ENCODE measurements at places on chromosomes 4 and X.

- DNase-seq = no peak
Observed at GRCh38 chrX:69395306-69395705, 108.8 kb upstream of the NALF2 start.

- no peak for DNase-seq
Observed at GRCh38 chr4:143282211-143282707, 54.4 kb upstream of the GAB1 start.

- DNase-seq = no peak
Observed at GRCh38 chr4:176833400-176834175, 40.9 kb upstream of the VEGFC start.

DNA sequence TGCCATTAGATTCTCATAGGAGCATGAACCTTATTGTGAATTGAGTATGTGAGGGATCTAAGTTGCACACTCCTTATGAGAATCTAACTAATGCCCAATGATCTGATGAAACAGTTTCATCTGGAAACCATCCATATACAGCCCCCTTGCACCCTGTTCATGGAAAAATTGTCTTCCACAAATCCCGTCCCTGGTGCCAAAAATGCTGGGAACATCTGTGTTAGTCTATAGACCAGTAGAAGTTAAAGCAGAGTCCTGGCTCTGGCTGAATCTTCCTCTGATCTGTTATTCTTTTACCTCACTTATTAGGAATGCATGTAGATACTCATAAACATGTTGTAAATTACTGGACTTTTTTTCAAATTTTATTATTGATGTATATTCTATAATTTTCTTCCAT lies 29.2 kb downstream of the SULT1B1 start:
- DNase-seq = no peak

DNA sequence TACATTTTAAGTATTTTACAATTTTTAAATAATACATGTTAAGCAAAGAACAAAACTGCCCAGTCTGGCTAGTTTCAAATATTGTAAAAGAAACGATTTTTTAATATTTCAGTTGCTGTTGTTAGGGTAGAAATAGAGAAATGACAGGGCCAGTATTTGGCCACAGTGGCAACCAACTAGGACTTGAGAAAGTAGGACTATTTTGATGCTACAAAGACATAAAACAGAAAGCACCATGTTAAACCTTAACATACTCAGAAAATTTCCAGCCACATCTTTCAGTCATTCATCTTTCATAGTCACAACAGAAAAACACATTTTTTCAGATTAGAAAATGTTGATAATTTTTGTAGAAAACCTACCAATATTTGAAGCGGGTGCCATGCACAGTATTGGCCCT lies 104.5 kb downstream of the MBNL3 start:
- no peak for DNase-seq

- DNase-seq = no peak
Observed at GRCh38 chr4:183146478-183146877, 47.4 kb downstream of the WWC2 start.

GRCh38 chrX:152465132-152465531 lies 14.0 kb upstream of the GABRA3 start:
- no peak for DNase-seq

DNA sequence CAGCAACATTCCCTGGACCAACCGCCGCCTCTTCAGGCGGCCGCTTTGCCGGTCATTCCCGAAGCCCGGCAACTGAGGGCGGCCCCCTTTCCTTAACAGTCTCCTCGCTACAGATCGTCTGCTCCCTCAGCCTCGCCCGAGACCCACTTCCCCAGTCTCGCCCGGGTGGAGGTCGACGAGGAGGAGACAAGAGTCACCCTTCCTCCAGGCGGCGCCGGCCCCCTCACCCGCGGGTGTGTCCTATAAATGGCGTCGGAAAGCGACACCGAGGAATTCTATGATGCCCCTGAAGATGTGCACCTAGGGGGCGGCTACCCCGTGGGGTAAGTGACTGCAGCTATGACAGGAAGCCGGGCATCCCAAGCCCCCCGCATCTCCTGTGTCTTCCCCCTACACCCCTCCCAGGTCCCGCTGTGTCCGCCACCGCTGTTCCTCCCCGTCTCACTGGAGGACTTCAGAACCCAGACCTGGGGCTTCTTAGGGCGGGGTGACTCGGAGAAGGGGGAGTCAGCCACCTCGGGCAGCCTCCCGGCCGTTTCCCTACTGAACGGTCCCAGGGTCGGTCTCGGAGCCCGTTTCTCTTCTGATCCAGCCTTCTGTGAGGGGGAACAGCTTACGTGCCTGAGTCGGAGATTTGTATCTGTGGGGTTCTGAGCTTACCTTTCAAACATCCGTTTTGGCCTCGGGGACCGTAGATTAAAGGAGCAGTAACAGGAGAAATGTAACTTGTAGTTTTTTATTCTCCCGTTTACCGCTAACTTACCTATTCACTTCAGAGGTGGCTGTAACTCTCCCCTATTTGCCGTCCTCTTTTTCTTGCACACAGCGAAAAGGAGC lies 570 bp downstream of the WDR44 start:
- peak; percentile 15 for DNase-seq

GRCh38 chr4:44791831-44792230 lies 65.5 kb upstream of the GNPDA2 start:
- DNase-seq = no peak

DNA sequence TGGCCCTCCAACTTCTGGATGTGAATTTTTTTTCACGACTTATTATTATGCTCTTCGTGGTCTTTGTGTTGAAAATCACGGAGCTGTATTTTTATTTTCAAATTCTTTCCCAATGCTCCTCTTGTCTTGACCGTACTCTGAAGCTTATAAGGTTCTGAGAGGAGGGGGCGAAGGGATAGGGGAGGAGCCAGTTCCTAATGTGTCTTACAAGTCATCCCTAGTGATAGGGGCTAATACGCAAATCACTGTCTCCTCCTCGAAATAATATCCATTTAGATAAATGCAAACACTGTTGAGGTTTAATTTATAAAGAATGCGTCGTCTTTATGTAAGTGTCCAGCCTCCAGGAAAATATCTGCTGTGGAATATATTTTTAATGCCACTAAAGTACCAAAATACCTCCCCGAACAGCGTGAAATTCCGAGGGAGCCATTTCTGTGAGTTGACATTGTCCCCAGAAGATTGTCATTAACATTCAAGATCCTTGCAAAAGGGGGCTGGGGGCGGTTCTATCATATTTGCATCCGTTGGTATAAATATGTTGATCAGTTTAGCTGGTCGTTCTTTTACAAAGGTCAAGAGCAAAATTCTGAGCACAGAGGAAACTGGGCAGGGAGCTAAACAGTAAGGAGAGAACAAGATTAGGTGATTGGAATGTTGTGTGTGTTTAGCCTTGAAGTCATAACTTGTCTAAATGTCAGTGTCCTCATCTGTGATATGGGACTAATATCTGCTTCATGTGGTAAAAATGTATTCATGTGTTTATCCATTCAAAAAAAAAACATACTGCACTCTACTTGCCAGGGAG lies 3.7 kb upstream of the FAT1 start:
- DNase-seq = no peak

GRCh38 chr4:87913896-87914295 lies 61.6 kb upstream of the SPP1 start:
- no peak for DNase-seq

DNA sequence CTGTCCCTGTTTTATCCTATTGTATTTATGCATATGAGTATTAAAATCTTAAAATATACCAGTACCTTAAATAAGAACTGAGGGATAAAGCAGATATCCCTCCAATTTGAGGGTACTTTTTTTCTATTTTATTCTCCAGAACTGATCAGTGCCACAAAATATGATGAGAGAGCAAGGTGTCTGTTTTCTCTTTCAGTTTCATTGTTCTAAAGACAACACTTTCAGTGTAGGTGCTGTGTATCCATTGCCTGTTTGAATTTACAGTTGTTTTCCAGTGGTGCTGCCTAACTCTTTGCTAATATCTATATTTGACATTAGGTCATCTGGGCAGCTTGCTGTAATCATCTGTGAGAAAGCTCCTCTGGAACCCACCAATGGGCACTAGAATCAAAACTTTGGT lies 394.7 kb downstream of the IL1RAPL1 start:
- no peak for DNase-seq

DNA sequence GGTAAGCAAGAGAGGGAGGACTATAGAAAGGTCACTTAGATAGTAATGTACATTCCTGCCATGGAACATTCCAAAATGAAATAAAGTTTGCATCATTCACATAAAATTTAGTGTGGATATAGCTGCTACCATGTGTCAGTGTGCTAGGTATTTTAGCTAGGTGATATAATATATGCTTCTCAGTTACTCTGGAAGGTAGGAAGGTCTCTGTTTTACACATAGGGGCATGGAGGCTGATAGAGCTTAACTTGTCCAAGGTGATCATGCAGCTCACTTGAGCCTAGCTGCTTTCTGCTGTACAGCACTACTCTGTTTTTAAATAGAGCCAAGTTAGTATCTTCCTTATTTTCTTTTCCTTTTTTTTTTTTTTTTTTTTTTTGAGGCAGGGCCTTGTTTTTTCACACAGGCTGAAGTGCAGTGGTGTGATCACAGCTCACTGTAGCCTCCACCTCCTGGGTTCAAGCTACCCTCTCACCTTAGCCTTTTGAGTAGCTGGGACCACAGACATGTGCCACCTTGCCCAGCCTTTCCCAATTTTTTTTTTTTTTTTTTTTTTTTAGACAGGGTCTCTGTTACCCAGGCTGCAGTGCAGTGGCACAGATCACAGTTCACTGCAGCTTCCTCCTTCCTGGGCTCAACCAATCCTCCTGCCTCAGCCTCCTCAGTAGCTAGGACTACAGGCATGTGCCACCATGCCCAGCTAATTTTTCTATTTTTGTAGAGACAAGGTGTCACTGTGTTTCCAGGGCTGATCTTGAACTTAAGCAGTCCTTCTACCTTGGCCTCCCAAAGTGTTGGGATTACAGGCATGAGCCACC lies 10.4 kb downstream of the AFF1 start:
- DNase-seq = no peak

DNA sequence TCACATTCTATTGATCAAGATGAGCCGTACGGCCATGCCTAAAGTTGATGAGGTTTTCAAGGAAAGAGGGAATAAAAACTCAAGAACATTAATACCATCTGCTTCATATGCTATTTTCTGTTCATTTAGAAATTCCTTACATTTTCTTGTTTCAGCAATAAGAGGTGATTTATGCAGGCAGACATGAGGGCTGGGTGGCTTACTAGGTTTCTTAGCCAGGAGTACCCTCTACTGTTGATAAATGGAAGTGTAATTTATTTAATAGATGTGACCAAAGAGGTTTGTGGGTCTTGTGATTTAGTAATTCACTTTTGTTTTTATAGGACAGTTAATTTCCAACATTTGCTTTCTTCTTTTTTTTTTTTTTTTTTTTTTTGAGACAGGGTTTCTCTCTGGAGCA lies 6.4 kb upstream of the SMIM9 start:
- DNase-seq = no peak

- DNase-seq = no peak
Observed at GRCh38 chrX:107646735-107647134, 18.4 kb downstream of the PRPS1 start.

DNA sequence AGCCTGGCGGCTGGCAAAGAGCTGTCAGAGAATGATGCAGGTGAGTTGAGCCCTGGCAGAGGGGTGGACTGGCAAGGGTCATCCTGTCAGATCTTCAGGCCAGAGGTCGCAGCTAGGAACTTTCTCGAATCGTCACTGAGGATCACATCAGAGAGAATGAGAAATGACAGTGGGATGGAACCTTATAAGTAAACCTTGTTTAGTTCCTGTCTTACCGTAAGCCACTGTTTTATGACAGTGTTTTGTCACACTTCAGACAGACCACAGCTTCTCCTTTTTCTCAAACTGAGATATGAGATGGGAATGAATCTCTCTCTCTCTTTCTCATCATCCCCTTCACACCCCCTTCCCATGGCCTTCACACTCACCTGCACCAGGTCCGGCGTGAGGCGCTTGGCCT lies 9.3 kb downstream of the DIPK2B start:
- no peak for DNase-seq

DNA sequence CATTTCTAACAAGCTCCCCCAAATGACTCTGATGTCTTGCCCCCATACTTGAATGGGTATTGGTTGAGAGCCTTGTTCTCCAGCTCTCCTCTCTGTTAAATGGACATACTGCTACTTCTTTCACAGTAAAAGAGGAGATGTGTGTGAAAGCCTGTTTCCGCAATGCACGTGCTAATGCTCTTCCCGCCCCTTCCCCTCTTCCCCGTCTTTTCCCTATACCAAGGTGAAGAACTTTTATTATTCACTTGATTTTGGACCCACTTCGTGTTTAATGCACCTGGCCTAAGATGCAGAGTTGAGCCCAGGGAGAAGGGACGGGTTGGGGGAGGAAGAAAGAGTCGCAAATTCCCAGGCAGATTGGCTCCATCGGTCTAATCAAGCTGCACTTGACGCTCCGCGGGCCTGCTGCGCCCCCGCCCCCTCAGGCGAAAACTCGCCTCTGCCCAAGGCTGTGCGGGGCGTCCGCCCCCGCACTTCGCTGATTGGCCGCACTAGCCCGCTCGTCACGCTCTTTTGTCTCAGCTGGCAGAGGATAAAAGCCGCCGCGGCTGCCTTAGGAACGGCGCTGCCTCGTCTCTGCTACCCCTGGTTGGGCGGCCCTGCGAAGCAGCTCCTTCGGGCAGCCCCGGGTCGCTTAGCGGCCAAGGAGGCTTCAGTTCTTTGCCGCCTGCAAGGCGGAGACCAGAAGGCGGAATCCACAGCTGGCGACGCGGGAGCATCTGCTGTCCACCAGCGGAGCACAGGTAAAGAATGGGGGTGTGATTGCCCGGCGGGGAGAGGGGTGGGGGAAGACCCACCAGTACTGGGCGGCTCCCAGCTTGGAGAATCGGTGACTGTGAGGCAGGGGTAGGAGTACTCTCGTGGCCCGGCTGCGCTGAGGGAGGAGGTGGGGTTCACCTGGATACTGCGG lies at the start of gene ZCCHC12:
Gene ZCCHC12, plus strand, starts transcription at position 562 of the 910 bp plus-strand sequence. CDS start 1,421 bp downstream, outside the sequence.
- DNase-seq = peak; percentile 8

DNA sequence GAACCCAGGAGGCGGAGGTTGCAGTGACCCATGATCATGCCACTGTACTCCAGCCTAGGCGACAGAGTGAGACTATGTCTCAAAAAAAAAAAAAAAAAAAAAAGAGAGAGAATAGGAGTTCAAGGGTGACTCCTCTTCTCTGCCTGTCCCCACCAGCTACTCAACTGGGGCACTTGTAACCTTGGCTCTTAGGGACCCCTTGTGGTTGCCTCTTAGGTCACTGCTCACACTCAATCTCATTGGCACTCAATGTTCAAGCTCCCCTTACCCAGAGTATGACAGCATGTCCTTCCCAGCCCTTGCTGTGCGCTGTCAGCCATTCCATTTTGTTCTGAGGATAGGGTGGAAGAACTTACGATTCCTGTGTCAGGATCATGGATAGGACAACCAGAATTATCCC lies 82.4 kb upstream of the BEND4 start:
- no peak for DNase-seq

- DNase-seq = peak; percentile 23
Observed at GRCh38 chrX:124406294-124407014, 60.1 kb downstream of the SH2D1A start.

GRCh38 chr4:20266215-20267082 lies 14.7 kb downstream of the SLIT2 start:
- DNase-seq = no peak

DNA sequence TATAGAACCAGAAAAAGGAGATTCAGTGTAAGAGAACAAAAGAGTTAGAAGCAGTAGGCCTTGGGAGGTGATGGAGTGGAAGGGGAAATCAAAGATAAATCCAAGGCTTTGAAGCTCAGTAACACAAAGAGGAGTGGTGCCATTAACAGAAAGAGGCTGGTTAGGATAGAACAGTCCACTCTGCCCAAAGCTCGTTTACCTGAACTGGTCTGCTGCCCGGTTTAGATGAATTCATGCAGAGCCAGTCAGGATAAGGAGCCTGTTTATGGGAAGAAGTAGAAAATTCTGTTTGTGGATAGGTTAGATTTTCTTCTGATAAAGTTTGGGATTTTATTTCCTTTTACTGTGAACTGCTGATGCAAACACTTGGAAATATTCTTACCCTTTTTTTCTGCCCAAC lies 80.6 kb downstream of the HMGB2 start:
- no peak for DNase-seq

GRCh38 chr4:1758306-1759121 lies 34.6 kb upstream of the FGFR3 start:
- DNase-seq = no peak
